Frontal cortex (tissue), 4 donors: ENCODE measurements at places on chromosomes 4 and X.

- DNase-seq: no peak
These were observed 2.6 kb downstream of the DCLK2 start for GRCh38 chr4:150080875-150081274.

DNA sequence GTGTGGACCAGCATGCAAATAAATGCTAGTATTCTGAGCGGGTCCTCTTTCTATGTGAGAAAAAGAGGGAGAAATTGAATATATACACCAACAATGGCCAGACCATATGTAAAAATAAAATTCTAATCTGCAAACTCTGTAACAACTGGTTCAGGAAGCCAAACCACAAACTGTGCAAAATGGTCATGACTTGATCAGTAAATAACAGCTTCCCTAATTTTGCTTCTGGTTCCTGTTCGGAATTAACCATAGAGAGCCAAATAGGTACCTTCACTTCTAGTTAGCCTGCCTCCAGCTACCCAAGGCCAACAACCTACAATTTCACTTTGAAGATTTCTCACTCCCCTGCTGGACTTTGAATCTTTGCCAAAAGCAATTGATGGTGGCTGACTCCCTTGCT, 1313.2 kb downstream of the ADGRL3 start:
- DNase-seq: no peak

DNA sequence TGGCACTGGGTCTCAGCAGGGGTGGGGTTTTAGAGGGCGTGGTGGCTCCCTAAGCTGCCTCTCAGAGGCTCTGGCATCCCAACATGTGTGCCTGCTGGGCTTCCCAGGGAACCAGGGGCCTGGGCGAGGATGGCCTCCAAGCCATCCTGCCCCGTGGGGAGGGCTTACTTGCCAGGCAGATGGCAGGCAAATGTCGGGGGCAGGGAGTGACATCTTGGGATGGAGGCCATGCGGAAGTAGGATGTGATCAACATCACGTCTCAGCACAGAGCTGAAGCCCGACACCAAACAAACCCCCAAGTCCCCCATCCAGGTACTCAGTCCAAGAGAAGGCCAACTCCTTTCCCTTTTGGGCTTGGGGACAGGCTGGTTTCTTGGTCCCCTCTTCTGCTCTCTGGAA, 4.7 kb downstream of the L1CAM start:
- no peak for DNase-seq

DNA sequence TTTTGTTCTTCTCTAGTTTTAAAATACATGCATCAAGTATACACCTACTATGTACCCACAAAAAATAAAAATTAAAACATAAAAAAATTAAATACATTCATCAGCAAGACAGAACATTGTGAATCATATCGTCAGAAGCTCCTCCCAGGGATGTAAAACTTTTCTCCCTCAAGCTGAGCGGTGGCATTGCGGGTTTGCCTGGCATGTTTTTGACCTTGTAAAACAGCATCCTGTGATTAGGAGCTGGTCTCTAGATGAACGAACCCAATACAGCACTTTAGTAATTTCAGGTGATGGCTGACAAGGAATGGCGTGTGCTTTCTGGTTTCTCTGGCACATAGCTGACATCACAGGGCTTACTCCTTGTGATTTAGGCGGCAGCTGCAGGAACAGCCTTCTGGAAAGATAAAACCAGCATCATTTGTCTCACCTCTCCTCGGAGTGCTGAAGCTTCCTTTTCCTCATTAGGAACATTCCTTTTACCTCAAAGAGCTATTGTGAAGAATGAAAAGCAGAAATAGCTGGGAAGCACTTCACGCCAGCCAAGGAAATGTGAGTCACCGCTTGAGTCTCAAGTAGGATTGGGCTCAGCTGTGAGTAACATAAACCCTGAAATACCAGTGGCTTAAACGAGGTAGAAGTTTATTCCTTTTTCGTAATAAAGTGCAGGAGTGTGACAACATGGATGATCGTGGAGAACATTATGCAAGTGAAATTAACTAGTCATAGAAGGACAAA, 44.3 kb downstream of the NYX start:
- DNase-seq: no peak

GRCh38 chr4:158818560-158819140, 49.8 kb downstream of the FNIP2 start:
- no peak for DNase-seq

DNA sequence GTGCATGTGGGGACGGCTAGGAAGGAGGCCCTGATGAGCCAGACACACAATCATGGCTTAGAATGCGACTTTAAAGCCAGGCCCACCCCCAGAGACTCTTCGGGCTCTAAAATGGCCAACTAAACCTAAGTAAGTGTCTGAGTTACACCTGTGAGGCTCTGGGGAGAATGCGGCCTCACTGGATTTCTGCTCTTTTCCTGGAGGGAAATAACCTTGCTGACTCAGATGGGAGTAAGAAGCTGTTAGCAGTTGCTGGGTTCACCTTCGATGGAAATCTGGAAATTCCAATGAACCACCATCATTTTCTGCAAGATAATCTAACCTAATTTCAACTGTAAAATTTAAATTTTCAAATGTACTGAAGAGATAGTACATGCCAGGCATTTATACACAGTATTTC, 97.6 kb upstream of the MAML3 start:
- no peak for DNase-seq

DNA sequence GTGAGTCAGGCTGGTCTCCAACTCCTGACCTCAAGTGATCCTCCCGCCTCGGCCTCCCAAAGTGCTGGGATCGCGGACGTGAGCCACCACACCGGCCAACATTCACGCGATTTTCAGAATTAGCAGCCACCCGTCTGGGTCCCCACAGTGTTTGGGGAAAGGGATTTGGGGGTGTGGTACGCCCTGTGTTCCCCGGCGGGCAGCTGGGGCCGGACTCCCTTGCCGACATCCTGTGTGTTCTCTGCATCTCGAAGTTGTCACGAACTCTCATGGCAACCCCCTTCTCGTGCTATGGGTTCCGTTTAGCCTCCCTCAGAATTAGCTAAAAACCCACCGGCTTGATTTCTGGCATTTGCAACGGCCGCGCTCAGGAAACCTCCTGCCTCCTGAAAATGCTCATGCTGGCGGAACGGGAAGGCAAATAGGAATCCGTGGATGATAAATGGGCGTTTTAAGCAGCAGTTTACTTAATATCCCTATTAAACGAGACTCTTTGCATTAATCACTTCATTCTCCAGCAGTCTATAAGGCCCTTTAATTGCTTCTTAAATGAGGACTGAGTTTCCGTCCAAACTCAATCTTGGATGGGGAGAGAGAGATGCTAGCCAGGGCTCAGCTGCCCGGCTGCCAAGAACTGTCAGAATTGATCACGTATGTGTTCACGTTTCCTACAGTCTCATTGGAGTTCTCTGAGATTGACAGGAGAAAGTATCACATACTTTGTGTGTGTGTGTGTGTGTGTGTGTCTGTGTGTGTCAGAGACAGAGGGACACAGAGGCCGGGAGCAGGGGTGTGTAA, 78.9 kb upstream of the PPP2R3B start:
- no peak for DNase-seq

GRCh38 chr4:3320361-3321023, 27.7 kb downstream of the RGS12 start:
- DNase-seq: no peak
